ENCODE measurements at places on chromosomes 12 and 14.

GRCh38 chr14:22651586-22651985, 7.4 kb upstream of the OR6J1 start:
- no peak for DNase-seq

DNA sequence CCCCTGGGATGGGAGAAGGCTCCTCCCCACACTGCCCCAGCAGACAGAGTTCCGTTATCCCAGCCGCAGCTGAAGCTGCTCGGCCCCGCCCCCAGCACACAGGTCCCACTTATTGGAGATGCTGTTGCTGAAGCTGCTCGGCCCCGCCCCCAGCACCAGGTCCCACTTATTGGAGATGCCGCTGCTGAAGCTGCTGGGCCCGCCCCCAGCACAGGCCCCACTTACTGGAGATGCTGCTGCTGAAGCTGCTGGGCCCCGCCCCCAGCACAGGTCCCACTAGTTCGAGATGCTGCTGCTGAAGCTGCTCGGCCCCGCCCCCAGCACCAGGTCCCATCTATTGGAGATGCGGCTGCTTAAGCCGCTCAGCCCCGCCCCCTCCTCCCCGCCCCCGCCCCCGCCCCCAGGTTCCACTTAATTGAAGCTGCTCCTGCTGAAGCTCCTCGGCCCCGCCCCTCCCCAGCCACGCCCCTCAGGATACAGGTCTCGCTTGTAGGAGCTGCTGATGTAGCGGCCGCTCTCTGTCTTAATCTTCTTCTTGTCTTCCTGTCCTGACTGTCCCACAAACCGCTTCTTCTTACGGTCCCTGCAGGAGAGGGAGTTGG, 12.0 kb downstream of the CFAP73 start:
- DNase-seq: no peak

GRCh38 chr12:28026701-28027100, 54.2 kb upstream of the PTHLH start:
- no peak for DNase-seq

GRCh38 chr14:104752423-104752734, 568 bp upstream of the SIVA1 start:
- DNase-seq: no peak

GRCh38 chr12:101010896-101011295, 199.1 kb downstream of the SLC5A8 start:
- DNase-seq: no peak

- no peak for DNase-seq
Observed at GRCh38 chr12:33589576-33590114, 150.0 kb upstream of the SYT10 start.

- DNase-seq: peak; percentile 37
Observed at GRCh38 chr14:56340932-56341331, 222.7 kb downstream of the PELI2 start.

DNA sequence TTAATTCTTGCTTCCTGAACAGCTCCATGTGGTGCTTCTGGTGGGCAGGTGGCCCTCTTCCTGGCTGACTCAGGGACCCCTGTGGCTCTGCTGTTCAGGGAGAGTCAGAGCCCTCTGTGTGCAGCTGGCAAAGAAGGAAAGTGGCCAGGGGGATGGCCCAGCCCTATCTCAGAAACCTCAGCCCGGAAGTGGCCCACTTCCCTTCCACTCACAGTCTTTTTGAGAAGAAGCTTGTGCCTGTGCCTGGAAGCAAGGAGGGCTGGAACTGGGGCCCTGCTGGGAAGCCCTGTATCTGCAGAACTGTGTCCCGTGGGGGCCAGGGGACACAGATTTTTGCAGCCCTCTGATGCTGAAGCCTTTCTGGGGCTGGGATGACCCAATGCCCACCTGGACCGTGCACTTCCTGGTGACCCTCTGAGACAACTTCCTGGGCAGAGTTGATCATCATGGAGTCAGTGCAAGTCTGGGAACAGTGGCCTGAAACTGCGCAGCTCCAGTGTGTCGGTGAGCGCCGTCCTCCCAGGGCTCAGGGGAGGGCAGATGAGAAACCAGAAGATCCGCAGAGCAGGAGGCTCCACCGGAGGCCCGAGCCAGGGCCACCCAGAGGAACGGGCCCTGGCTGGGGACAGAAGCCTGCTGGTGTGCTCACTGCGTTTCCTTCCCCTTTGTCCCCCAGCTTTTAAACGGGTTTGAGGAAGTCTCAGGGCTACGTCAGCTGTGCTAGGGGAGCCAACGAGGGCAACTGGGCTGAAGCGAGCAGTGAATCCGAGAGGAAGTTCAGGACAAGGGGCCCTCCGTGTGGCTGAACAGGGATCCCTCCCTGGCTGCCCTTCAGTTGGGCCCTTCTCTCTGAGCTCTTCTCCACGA, 217.4 kb upstream of the RTL1 start:
- DNase-seq: peak; percentile 28

DNA sequence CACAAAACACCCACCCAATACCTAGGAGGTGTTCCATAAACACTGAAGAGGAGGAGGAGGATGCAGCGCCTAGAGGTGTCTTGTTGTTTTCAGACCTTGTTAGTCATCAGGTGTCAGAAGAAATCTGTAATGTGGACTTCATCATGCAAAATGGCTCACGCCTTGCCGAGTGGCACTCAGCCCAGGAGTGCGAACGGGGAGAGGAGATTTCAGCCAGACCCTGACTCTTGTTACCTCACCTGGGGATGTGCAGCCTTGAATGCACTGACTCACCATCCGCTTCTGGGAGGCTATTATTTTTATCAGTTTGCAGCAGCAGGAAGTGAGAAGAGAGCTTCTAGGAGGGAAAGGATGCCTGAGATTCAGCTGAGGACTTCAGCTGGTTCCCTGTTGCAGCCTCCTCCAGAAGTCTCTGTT, 48.2 kb upstream of the PLXNC1 start:
- peak; percentile 93 for DNase-seq

- no peak for DNase-seq
Observed at GRCh38 chr12:64609536-64610078, 688 bp upstream of the RASSF3 start.

- DNase-seq: peak; percentile 23
Observed at GRCh38 chr12:57138526-57139272, 8.7 kb downstream of the LRP1-AS start.

GRCh38 chr14:37056473-37056872, 115.9 kb downstream of the SLC25A21 start:
- peak; percentile 88 for DNase-seq

DNA sequence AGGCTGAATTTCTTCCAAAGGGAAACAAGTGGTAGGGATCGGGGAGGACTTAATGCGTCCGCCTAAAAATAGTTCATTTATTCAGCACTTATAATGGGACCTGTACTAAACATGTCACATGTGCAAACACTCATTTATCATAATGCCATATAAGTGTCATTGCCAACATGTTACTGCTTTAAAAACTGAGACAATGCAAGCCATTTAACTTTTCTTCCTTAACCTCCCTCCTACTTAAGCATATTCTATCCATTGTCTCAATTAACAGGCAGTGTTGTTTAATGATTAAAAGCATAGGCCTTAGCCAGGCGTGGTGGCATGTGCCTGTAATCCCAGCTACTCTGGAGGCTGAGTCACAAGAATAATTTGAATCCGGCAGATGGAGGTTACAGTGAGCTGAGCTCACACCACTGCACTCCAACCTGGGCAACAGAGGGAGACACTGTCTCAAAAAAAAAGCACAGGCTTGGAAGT, 13.5 kb upstream of the SCFD1 start:
- peak; percentile 56 for DNase-seq

DNA sequence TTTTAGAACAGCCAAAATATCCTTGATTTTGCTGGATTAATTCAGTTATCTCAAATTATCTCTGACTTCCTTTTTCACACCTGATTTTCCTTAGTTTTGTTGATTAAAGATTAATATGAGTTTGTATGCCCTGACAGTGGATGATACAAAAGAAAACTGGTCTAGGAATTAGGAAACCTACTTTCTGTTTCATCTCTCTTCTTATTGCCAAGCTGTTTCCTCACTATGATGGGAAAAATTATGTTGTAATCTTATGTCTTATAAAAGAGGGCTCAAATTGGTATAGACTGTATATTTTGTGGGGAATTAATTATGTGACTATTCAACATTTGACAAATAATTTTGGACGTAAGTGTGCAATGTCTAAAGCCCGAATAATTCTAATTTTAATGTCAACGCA, 271.6 kb downstream of the FBXL14 start:
- no peak for DNase-seq

GRCh38 chr12:84950971-84951546, 38.5 kb upstream of the SLC6A15 start:
- DNase-seq: no peak

DNA sequence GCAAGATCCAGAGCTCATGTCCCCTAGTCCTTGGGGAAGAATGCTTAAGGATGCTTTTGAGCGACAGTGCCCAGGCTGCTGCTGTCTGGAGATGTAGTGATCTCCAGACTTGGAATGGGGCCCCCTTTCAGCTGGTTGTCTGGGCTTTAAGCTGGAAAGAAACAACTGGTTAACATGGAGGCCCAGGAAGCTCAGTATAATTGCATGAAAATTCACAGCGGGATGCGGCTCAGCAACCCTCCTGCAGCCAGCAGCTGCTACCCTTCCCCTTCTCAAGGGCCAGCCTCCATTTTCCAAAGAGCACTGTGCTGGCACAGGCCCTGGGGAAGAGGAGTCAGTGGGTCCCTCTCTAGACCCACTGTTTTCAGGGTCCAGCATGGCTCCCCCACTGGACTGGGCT, 26.3 kb downstream of the RAB35 start:
- DNase-seq: no peak

DNA sequence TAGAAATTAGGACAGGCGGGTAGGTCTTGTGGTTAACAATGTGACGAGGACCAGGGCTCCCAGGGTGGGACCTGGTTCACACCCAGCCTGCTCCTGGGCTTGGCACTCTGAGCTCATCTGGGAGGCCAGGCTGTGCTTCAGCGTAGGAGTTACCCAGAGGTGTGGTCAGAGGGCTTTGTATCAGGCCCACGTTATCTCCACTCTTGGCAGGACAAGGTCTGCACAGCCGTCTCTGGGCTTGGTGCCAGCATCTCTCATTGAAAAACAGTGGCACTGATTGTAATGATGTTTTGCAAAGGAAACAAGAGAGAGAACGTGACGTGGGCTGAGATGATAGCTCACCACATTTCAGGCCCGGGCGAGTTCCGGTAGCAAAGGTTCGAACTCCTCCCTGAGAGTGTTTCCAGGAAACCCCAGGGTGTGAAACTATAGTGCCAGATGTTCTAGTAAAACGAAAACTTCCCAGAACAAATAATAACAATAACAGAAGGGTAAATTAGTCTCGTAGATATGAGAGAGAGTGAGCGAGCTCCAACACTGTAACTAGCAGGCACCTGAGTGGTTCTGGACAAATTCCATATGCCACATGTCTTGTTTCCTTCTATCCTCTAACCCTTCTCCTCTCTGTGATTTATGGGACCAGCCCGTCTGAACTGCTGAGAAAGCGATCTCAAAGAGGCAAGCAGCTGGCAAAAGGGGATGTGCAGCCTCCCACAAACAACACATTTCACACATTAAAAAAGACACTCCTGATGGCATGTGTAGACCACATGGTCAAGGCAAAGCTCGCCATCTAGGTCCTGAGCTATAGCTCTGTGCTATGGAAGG, 227.3 kb downstream of the KTN1 start:
- peak; percentile 28 for DNase-seq

DNA sequence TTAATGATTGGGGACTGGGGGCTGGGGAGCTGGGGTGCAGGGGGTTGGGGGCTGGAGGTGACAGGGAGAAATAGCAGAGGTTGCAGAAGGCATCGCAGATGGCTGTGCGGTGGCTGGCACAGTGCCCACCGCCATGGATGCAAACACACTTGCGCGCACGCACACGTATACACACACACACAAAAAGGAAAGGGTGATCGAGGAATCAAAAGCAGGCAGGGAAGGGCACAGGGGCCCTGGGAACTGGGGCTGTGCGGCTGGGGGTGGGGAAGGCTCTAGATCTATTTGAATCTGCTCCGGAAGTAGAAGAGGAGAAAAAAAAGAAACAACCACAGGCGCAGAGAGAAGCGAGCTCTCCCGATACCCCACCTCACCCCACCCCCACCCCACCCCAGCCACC, 39.4 kb downstream of the ZFHX2 start:
- DNase-seq: no peak

- peak; percentile 78 for DNase-seq
Observed at GRCh38 chr14:78248501-78249090, 78.4 kb downstream of the NRXN3 start.

DNA sequence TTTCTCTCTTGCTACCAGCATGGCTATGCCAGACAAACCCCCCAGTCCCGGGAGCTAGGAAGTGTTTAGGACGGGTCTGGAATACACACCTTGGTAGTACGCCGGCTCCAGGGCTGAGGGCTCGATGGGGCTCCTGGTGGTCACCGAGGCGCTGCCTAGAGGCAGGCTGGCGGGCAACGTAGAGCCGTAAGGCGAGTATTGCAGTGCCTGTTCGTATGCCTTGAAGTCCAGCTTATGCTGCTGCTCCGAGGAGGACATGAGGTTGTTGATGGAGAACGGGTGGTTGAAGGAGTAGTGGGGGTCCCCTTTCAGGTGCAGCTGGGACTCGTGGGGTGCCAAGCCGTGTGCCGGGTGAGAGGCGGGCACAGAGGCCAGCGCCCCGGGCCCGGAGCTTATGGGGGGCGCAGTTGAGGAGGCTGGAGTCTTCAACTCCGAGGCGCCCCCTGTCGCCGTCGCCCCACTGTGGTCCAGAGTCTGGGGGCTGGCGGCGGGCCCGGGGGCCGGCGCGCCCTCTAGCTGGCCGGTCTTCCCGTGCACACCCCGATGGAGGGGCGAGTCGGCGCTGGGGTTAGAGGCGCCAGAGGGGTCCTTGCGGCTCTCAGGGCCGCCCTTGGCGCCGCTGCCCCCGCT, 3.6 kb downstream of the FOXA1 start:
- no peak for DNase-seq

DNA sequence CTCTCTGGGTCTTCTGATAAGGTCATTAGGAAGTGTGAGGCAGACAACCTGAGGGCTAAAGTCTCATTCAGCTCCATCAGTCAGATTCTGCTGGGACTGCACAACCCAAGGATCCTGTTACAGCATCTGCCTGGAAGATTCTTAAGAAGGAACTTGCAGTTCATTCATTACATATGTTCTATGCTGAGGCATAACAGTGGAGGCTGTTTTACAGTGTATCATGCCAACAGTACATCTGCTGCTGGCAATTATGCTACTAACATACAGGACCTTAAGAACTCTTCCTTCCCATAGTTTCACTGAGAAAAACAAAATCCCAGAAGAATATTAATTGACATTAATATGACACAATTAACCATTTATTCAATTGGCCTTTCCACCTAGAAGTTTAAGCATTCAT, 968.6 kb downstream of the DIO2 start:
- no peak for DNase-seq

- DNase-seq: no peak
Observed at GRCh38 chr14:92382677-92383076, 59.7 kb downstream of the SLC24A4 start.

DNA sequence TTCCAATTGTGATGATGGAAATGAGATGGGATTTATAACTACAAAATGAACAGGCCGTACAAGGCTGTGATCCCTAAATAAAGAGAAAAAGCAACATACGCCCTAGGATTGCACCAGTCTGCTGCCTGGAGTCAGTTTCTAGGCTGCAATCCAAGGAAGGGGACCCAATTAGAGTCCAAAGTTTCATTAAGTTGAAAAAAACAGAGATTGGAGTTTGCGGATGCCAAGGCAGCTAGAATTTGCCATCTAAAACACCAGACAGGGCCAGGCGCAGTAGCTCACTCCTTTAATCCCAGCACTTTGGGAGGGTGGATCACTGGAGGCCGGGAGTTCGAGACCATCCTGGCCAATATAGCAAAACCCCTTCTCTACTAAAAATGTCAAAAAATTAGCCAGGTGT, 661.0 kb downstream of the RPS29 start:
- DNase-seq: no peak

GRCh38 chr12:80551897-80552296, 107.9 kb downstream of the PTPRQ start:
- peak; percentile 99 for DNase-seq

- DNase-seq: no peak
Observed at GRCh38 chr14:65359503-65359902, 53.0 kb upstream of the FUT8 start.

Measured in fibroblast of upper back skin (primary cell).